ENCODE measurements at places on chromosomes 11 and 22. TPM values are rescaled to one million over a fixed set of nuclear protein-coding genes. Genes with fewer than 3 reads are reported as not detected.

DNA sequence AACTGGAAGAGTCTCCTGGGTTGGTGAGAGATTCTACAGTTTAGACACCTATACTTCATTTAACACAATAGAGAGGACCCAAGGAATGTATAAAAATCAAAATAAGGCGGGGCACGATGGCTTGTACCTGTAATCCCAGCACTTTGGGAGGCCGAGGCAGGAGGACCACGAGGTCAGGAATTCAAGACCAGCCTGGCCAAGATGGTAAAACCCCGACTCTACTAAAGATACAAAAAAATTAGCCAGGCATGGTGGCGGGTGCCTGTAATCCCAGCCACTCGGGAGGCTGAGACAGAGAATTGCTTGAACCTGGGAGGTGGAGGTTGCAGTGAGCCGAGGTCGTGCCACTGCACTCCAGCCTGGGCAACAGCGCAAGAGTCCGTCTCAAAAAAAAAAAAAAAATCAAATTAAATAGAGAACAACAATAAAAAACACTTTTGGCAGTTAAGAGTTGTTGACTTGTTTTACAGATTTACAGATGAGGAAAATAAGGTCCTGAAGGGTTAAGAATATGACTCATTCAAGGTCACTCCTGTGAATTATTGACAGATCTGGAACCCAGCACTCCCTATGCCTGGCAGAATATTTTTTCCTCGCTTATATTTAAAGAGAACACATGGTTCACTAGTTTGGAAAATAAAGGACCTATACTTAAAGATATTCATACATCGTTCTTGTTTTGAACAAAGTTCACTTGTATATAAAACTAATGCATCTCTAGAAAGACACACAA is 5.2 kb downstream of the LGR4 start:
- DNase-seq = no peak

GRCh38 chr11:46521961-46522681 is 71.7 kb downstream of the AMBRA1 start:
- DNase-seq = no peak

PATE4 gene
- total RNA-seq = not detected

GRCh38 chr11:78630561-78631303 is 56.1 kb upstream of the NARS2 start:
- DNase-seq = no peak

OR2AG2 gene
- 0.25 TPM for total RNA-seq

DNA sequence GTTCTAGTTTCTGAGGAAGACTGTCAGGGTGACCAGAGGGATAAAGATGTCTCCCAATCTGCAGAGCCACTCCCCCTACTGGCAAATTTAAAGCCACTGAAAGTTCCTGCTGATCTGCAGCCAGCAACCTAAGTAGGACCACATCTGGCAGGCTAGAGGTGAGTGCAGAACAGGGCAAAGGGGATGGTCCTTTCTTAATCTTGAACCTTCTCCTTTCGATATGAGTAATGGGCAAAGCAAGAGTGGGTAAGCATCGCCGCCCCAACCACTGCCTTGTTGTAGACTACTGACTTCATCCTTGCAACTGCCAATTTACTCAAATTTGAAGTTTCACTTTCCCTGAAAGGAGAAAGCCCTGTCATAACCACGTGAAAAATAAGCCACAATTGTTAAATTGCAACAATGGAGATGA is 30.7 kb downstream of the SCUBE2 start:
- DNase-seq = no peak

GRCh38 chr11:2271077-2271326 is 614 bp upstream of the ASCL2 start:
- no peak for DNase-seq

DNA sequence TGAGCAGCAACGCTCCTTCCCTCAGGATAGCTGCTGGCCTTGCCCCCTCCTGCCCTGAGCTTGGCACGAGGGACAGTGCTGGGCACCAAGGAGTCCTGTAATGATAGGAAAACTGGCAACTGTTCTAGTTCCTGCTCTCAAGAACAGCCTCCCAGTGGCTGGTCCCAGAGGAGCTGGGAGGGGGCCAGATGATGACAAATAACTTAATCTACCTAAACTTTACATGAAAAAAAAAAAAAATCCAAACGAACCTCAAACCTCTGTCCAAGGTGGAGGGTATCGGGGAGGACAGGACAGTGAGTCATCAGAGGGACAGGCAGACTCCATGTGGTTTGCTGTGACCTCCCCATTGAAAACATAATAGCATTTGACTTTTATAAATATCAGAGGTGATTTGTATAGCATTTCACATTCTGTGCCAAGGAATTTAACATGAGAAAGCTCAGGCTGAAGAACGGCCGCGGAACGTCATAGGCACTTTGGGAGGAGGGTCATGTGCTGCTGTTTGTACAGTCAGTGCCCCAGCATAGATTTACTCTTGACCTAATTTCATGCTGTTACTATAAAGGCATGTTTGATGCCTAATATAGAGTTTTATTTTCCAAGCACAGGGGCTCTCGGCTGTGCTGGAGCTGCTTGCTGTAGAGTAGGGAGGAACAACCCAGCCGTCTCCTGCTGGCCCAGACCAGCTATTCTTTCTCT is 98.2 kb upstream of the NNMT start:
- DNase-seq = no peak

TYMP gene
- 1.2 TPM for total RNA-seq

GRCh38 chr11:23205156-23205871 is 345.0 kb upstream of the CCDC179 start:
- DNase-seq = no peak

- DNase-seq = no peak
Measured at GRCh38 chr11:82523141-82523540, 210.5 kb downstream of the FAM181B start.

MCHR1 gene
- total RNA-seq = 1.3 TPM

DNA sequence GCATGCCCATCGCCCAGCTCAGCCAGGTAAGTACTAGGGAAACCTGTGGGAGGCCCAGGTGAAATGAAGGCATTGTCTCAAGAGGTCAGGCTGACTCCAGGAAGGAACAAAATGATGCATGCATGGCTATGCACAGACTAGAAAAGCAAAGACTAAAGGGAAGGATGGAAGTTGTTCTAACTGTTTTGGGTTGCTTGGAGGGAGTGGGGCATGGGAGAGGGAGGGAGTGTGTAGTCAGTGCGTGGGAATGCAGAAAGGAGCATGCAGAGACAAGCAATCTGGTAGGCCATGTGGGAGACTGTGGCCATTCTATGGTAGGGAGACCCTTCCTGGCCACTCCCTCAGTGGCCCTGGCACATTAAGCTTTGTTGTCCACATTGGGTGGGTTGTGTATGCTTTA is 2.9 kb downstream of the MICAL3 start:
- no peak for DNase-seq

C11orf68 gene
- total RNA-seq = 25.7 TPM

- no peak for DNase-seq
Measured at GRCh38 chr22:30016596-30016995, 63.7 kb upstream of the HORMAD2 start.

OR5AR1 gene
- not detected for total RNA-seq

GRCh38 chr11:3614742-3615171 is 27.0 kb downstream of the ART5 start:
- DNase-seq = no peak

DNA sequence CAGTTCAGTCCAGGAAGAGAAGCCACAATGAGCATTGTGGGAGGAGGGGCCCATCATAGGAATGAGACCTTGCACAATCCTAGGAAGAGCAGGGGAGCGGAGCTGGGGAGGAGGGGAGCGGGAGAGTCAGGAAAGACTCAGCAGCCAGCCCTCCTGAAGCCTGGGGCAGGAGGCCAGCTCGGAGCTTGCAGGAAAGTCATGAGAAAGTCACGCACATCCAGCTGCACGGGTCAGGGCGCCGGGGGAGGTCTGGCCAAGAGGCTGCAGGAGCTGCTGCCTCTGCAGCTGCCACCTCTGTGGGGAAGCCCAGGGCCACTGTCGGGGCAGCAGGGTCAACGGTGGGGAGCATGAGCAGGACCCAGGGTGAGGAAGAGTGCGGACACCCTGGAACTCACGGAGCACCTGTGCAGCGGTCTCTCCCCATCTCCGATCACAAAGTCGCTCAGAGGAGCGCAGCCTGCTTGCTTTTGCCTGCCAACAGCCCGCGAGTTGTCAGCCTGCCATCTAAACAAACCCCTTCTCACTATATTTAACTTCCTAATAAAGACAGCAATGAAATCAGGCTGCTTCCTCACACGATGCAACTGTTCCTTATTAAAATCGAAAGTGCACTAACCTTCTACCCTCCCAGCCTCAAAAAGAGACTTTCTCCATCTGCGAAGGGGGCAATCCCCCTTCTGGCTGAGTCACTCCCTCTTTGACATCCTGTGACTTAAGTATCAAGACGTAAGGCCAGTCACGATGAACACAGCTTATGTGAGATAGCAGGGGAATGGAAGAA is 52.9 kb upstream of the RTL6 start:
- no peak for DNase-seq

TYR gene
- total RNA-seq = not detected

DNA sequence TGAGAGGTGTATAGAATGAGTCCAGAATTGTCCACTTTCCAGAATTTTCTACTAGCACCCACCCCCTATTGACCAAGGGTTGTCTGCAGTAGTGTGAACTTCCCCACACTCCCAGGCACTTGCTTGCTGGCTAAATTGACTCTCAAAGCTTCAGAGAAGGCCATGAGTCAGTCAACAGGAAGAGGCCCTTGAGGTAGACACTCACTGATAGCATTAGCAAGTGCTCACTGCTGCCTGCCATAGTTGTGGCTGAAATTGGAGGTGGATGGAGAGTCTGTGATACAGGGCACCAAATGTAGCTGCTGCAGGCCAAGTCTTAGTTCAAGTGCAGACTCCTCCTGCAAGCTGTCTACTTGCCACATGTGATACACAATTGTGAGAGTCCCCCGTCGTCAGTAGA is 156.8 kb downstream of the SPON1 start:
- no peak for DNase-seq

DNA sequence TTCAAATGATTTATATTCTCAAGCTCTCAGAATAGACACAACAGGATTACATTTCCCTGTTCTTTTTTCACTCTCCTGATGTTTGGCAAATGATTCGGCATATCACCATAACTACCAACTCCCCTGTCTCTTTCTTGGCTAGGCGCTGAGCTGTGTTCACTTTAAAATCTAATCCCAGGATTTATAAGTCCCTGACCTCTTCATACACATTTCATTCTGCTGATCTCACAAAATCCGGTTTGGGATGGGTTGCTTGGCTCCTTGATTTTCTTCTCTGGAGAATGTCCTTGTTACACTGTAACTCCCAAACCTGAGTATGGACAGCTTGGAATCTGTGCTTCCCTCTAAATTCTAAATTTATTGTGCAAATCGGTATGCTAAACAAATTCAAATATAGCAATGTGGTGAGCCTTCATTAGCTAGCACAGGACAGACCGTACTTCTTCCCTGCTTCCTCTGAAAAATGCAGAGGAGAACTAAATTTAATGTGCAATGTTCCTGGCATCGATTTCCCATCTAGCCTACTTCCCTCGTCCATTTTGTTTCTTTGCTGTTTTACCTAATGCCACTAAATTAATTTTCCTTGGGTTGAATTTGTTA is 858.5 kb upstream of the FAT3 start:
- DNase-seq = no peak

- no peak for DNase-seq
Measured at GRCh38 chr11:111413849-111414248, 34.8 kb upstream of the POU2AF1 start.

DNA sequence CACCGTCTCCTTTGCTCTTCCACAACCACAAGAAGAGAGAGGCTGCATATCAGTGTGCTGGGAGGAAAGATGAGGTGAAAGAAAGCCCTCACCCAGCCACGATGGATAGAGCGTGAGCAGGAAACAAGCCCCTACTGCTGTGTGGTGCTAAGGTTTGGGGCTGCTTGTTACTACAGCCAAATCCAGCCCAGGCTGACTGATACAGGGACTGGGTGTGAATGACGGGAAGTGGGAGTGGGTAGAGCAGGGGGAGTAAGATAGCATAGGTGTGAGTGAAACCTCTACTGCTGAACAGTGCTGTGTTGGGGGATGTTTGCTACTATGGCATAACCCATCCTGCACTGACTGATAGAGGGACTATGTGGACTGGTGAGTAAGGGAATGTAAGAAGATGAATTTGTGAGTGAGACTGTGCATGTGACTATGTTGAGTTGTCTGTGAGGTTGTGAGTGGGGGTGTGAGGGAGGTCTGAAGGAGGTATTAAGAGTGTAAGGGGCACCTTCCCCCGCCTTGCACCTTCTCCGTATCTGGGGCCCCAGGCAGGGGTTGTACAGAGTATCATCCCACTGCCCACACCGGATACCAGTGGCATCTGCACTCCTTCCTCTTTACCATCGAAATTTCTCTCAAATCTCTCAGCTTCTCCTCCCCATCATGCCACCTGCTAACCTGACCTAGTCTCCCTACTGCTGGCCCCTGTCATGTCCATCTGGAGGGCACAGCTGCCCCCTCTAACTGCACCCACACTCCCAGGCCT is 91.5 kb downstream of the MN1 start:
- no peak for DNase-seq

DNA sequence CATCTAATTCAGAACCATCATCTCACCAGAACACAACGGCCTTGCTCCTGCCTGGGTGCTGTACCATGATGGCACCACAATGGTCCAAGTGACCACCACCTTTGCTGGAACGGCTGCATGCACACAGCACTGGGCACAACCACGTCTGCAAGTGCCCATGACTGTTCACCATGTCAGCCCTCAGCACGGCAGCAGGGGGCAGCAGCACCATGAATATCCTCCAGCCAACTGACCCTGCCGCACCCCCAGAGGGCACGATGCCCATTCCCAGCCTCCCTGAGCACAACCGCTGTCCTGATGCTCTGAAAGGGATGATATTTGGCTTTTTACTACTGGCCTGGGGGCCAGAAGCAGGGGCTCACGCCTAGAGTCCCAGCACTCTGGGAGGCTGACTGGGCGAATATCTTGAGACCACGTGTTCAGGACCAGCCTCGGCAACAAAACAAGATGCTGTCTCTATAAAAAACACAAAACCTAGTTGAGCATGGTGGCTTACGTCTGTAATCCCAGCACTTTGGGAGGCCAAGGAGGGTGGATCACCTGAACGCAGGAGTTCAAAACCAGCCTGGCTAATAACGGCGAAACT is 25.7 kb downstream of the DRD4 start:
- DNase-seq = peak; percentile 47

DNA sequence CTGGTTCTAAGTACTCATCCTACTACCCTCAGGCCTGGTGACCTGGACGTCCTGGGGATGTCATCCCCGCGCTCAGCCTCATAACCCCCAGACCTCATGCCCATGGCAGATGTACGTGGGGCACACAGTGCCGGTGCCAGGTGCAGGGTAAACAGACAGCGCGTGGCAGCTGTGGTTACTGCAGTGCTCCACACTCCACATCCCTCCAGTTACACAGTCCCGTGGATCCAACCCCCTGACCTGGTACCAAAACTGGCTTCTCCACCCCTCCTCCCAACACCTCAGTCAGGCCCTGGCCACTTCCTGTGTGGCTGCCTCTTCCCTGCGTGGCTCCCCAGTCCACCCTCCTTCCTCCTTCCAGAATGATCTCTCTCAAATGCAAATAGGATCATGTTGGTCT is 95.2 kb downstream of the DSCAML1 start:
- DNase-seq = no peak

SCUBE2 gene
- 7.5 TPM for total RNA-seq

GRCh38 chr11:111411456-111411855 is 32.4 kb upstream of the POU2AF1 start:
- no peak for DNase-seq
